Aorta (tissue), 5 donors: ENCODE measurements at places on chromosomes 7 and 10.

DNA sequence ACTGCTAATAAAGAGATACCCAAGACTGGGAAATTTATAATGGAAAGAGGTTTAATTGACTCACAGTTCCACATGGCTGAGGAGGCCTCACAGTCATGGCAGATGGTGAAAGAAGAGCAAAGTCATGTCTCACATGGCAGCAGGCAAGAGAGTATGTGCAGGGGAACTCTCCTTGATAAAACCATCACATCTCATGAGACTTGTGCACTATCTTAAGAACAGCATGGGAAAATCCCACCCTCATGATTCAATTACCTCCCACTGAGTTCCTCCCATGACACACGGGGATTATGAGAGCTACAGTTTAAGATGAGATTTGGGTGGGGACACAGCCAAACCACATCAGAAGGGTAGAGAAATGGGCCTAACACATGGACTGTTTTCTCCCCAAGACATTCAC is 156.3 kb downstream of the CCDC71L start:
- DNase-seq = no peak

DNA sequence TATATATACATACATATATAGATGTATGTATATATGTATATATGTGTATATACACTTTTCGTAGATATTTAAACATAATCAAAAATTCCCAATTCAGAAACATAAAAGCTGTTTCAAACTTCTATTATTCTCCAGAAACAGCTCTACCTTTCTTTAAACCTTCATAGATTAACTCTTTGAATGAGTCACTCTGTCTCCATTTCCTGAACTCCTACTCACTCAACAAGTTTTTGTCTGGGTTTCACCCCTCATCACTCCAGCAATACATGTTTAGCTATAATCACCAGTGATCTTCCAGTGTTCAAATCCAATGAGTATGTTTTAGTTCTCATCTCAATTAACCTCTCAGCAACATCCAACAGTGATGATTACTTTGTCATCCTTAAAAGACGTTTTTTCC is 9.6 kb downstream of the DGKB start:
- DNase-seq = no peak

GRCh38 chr7:142866361-142867096 is 11.7 kb downstream of the EPHB6 start:
- no peak for DNase-seq

DNA sequence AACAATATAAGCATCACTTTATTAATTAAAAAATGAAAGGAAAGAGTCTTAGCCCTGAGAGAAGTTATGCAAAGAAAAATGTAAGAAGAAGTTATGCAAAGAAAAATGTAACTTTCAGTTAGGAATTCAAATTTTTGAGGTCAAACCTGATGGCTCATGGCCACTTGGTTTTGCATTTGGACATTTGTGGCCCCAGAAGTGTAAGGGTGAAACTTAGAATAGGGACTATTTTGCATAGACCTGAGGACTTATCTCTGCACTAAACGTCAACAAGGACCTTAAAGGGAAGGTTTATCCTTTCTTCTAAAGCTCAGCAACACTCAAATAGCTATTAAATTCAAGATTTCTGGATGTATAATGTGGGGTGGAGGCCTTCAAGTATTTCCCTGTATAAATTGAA is 724.5 kb upstream of the POT1 start:
- no peak for DNase-seq

DNA sequence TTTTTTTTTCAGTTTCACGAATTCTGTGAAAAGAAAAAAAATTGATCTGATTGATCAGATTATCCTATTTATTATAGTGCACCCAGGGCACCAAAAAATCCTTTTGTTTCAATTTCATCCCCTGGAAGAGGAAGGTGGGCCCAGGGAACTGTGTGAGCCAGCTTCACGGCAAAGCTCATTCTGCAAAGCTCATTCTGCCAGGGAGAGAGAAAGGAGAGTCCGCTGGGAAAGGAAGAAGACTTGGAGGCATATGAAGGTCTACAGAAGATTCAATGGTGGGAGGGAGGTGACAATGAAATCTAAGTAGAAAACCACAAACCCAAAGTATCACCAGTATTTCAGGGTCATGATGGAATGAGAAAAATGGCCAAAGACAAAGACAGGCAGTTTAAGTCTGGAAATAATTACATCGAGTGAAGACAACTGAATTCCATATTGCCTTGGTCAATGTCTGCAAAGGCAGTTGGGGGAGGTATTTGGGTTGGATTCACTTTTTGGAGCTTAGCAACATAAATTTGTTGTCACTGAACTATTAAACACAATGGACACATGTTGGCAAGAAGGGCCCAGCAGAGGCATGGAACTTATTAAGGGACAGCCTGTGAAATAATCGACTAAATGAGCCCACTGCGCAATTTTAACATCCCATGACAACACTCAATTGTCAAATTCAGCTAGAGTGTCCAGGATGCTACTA is 587.8 kb upstream of the MKI67 start:
- no peak for DNase-seq

DNA sequence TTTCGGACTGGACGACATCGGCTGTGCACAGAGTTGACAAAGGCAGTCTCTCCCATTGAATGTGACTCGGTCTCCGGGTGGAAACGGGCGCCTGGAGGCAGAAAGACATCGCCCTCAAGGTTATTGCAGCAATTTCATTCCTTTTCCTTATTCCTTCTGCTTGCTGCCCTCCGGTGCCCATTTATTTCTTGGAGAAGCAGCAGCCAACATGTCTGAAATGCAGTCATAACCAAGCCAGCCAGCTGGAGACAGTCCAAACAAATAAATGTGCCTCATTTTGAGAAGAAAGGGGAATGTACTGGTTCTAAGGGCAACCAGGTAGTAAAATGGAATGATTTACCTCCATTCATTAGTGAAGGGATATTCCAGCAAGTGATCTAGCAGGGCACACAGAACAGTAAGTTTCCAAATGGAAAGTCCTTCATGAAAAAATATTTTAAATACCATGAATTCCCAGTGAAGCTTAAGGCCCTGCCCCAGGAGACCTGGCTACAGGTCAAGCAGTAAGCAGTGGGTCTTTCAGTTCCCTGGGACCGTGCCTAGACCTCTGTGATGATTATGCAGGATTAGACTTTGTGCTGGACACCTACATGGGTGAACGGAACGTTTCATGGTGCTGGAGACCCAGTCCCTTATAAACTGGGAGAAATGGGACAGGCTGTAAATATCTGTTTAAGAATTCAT is 86.6 kb downstream of the ABLIM1 start:
- DNase-seq = no peak

GRCh38 chr7:128861957-128862570 is 592 bp upstream of the ATP6V1F start:
- DNase-seq = no peak

DNA sequence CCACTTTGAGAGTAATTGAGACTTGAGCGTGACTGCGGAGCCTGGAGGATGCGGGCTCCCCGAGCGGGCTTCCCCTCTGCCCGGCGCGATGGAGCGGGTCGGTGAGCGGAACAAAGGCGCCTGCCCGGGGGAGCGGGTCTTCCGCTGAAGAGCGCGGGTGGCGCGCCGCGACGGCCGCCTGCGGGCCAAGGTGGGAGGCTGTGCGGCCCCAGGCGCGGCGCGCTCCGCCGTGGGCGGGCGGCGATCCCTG is at the start of gene GALNT17:
TSS of gene GALNT17 (plus strand) at position 18 of the 250 bp plus-strand sequence.
- DNase-seq = no peak

- DNase-seq = peak; percentile 78
Observed at GRCh38 chr7:39746103-39746819, 122.9 kb downstream of the RALA start.

DNA sequence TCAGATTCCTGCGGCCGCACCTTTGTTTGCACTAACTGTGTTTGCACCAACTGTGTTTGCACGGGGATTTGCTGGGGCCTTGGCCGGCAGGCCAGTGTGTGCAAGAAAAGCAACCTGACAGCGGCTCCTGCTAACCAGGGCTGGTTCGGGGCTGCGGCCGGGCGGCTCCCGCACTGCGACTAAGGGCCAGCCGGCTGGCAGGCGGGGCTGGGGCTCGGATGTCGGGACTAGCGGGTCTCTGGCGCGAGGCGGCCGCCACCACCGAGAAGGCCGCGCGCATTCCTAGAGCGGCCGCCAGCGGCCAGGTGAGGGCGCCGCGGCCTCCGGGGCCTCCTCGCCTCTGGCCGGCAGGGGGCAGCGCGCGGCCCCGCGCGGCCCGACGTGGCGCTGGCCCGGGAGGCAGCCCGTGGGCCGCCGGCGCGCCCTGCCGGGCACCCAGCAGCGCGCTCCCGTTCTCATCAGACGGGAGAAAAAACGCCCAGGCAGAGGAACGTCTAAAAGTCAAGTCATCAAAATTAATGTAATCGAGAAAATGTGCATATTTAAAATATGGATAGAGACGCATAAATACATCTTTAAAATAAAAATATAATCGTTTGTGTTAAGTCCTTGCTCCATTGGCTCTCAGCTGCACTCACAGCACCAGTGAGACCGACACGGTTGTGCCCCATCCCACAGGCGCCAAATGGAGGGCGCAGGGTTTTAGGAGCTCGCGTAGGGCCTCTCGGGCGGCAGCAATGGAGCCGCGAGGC is 38.5 kb downstream of the ZNF777 start:
- DNase-seq = peak; percentile 84
